ENCODE measurements at places on chromosomes 5 and 9. TPM values are rescaled to one million over a fixed set of nuclear protein-coding genes. Genes with fewer than 3 reads are reported as not detected.

GRCh38 chr5:159206818-159207217, 2.5 kb downstream of the RNF145 start:
- no peak for DNase-seq

TLE1 gene
- total RNA-seq: 345 TPM

DNA sequence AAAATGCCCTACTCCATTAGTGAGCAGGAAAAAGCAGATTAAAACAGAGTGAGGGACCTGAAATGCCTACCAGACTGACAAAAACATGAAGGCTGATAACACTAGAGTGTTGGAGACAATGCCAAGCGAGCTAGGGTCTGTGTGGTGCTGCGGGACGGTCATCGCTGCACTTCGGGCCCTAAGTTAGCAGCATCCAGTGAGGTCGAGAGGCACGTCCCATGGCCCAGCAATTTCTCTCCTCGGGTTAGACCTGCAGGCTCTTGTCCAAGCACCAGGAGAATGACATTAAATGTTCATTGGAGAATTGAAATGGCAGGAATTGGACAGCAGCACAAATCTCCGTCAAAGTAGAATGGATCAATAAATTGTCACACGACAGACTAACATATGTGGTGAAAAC, 5.3 kb upstream of the CACNA1B start:
- DNase-seq: no peak

GRCh38 chr9:87878989-87879511, 3.6 kb upstream of the SPATA31E1 start:
- no peak for DNase-seq

DNA sequence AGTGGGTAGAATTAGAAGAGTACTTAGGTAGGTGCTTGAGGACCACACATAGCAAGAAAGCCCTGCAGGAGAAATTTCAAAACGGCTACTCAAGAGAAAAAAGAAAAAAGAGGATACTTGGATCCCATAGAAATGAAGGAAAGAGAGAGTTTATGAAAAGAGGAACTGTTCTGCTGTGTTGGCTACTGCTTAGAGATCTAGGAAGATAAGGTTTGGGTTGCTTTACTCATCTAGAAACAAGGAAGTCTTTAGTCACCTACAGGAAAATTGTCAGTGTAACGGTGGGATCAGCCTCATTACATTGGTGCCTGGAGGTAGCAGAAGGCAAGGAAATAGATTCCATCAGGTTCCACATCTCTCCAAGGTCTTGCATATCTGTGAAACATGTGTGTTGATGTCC, 14.8 kb upstream of the C5orf46 start:
- no peak for DNase-seq
